ENCODE measurements at places on chromosomes 16 and 17. TPM values are rescaled to one million over a fixed set of nuclear protein-coding genes. Genes with fewer than 3 reads are reported as not detected.

Gene RNF227
- total RNA-seq: 7.4 TPM

- H3K36me3 ChIP-seq: no peaks in the 10 kb centered on the region
- DNase-seq: no peak
- H3K27me3 ChIP-seq: peaks cover 79% of the 10 kb centered on the region
- H3K4me3 ChIP-seq: no peak overlapping the region
Measured at GRCh38 chr17:48622857-48623256, 3.3 kb downstream of the HOXB9 start.

GRCh38 chr17:48915459-48916282, 7.5 kb downstream of the UBE2Z start:
- H3K36me3 ChIP-seq: peaks cover 66% of the 10 kb centered on the region
- H3K27me3 ChIP-seq: no peaks in the 10 kb centered on the region
- no peak overlapping the region for H3K4me3 ChIP-seq
- peak overlapping the region; percentile 64 for H3K27ac ChIP-seq
- H3K4me1 ChIP-seq: peaks cover 54% of the 10 kb centered on the region

DNA sequence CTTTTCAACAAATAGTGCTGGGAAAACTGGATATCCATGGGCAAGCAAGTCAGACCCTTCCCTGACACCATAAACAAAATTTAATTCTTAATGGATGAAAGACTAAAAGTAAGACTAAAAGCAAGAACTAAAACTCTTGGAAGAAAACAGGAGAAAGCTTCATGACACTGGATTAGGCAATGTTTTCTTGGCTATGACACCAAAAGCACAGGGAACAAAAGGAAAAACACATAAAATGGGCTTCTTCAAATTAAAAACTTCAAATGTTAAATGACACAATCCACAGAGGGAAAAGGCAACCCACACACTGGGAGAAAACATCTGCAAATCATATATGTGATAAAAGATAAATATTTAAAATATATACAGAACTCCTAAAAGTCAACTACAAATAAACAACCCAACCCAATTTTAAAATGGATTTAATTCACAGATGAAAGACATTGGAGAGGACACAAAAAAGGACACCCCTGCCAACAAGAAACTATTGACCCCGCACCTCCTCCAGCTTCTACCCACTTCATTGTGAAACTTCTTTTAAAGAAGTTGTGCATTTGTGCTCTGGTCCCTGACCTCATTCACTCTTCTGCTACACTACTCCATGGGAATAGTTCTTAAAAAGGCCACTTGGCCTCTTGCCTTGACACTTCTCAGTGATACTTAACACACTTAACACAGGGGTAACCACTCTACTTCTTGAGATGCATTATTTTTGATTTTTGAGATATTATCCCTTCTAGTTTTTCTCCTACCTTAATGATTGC, 80.3 kb downstream of the TRIM37 start:
- DNase-seq: no peak
- H3K4me1 ChIP-seq: no peaks in the 10 kb centered on the region
- H3K4me3 ChIP-seq: no peak overlapping the region
- H3K27ac ChIP-seq: no peak overlapping the region

- H3K4me1 ChIP-seq: peaks cover 47% of the 10 kb centered on the region
- no peak overlapping the region for H3K27ac ChIP-seq
- H3K36me3 ChIP-seq: peaks cover 38% of the 10 kb centered on the region
Measured at GRCh38 chr17:56908001-56908542, 5.8 kb downstream of the TRIM25 start.

DNA sequence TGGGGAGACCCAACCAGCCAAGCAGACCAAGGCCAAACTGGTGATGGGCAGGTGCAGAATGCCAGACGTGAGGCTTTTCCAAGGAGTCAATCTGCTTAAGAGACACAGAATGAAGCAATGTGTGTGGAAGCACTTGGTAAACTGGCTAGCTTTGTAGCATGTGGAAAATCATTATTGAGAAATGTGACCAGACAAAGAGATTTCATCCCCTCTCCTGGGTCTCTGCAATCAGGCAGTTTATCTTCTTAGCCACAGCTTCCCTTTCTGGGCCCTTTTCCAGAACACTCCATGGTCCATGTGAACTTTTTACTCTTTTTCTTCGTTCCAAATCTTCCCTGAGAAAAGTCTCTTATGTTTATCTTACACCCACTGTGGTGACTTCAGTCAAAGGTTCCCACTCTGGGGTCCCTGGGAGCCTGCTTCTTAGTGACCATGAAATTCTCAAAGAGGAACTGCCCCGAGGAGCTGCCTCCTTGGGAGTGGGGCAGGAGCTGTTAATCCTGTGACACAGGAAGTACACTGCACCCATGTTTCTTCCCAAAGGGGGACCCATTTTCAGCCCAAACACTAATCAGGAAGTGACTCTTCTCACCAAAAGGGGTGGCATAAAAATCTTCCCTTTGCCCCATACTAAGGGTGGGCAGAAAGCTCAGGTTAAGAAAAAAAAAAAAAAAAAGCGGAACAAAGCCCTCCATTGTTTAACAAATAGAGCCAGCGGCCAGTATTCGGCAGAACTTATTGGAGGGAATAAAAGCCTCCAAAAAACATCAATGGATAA, 346.2 kb upstream of the ASIC2 start:
- no peak overlapping the region for H3K27ac ChIP-seq
- H3K27me3 ChIP-seq: no peaks in the 10 kb centered on the region
- H3K4me3 ChIP-seq: no peak overlapping the region

Measured in CD4-positive, alpha-beta memory T cell (primary cell).